ENCODE measurements at places on chromosomes 7 and 10.

- DNase-seq = no peak
Observed at GRCh38 chr10:126380352-126381076, 7.8 kb downstream of the ADAM12 start.

DNA sequence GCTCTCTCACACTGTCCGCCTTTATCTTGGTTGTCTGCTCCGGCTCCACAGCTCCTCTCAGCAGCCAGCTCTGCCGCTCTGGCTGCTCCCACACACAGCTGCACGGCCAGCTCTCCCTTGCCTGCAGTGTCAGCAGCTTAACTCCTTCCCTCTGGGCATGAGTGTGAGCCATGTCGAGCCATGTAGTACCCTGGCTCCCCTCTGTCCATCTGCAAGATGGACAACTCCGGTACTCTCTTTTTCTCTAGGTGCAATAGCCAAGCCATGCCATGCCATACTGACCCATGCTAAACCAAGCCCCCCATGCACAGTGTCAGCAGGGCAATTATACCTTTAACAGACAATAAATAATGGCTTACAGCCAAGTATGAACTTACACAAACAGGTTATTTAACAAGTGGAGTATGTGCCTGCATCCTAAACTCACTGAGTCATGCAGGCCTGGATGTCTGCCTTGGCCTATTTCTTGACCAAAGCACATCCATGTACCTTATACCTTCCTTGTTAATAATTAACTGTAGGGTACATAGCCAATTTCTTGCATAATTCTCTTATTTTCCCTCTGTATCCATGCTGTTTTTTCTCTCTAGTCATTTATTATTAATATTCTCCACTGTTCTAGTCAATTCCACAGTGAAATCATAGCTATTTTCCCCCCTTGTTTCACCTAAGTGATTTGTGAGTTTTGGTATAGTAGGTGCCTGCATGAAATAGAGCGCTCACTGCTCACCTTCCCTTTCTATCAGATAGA, 170.9 kb downstream of the CDK14 start:
- no peak for DNase-seq

DNA sequence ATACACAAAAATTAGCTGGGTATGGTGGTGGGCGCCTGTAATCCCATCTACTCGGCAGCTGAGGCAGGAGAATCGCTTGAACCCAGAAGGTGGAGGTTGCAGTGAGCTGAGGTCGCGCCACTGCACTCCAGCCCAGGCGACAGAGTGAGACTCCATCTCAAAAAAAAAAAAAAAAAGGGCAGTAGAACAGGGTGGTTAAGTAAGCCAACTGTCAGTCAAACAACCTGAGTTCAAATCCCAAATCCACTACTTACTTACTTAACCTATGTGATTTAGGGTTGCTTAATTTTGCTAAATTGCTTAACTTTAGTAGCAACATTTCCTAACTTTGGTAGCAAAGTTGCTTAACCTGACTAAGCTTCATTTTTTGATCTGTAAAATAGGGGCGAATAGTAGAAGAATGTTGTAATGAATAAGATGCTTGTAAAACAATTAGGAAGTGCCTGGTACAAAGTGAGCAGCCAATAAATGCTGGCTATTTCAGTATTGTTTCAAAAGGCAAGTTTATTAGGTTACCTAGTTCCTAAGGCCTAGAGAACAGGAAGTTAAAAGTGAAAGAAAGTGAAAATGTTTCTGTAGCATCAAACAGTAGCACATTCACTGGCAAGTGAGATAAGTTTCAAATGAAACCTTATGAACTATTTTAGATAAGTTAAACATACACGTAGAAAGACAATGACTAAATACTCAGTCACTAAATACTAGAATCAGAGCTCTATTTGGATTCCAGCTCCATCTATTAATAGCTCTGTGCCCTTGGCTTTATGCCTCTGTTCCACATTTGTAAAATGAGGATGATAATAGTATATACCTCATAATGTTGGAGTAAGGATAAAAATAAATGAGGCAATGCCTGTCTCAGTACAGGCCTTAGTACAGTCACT, 64.3 kb downstream of the HOXA1 start:
- DNase-seq = no peak

DNA sequence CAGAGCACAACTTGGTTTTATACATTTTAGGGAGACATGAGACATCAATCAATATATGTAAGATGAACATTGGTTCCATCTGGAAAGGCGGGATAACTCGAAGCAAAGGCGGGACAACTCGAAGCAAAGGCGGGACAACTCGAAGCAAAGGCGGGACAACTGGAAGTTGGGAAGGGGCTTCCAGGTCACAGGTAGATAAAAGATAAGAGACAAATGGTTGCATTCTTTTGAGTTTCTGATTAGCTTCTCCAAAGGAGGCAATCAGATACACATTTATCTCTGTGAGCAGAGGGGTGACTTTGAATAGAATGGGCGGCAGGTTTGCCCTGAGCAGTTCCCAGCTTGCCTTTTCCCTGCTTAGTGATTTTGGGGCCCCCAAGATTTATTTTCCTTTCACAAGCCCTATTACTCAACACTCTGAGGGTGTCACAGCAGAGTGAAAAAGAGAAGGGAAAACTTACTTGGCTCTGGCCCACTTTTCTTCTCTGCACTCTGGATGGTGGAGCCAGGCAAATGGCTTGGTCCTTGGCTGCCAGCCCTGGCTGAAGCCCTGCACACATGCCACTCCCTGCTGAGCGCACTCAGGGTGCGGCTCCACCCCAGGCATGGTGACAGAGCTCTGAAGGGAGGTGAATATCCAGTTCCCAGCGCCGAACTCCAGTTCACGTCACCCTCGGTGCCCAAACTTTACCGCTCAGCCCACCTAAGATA, 46.7 kb downstream of the PARD3 start:
- DNase-seq = no peak

- no peak for DNase-seq
Observed at GRCh38 chr10:108775911-108776475, 1147.3 kb downstream of the XPNPEP1 start.

DNA sequence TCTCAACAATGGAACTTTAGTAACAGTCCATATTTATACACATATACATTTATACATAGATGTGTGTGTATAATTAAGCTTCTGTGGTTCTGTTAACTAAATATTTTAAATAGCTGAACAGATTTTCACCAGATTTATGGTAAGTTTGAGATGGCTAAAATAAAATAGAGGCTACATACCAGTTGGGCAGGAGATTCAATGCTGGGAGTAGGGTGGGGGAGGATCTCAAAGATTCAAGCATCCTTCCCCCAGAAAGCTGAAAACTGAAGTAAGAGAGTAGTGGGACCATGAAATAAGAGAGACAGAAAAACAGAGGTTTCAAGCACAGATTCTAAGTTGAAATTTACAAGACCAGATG, 14.0 kb downstream of the LRRC17 start:
- no peak for DNase-seq

GRCh38 chr7:20249920-20250319, 32.7 kb upstream of the MACC1 start:
- DNase-seq = no peak

- no peak for DNase-seq
Observed at GRCh38 chr10:48243487-48243886, 31.0 kb downstream of the FRMPD2 start.

GRCh38 chr7:69683002-69683401, 84.7 kb downstream of the AUTS2 start:
- DNase-seq = no peak

DNA sequence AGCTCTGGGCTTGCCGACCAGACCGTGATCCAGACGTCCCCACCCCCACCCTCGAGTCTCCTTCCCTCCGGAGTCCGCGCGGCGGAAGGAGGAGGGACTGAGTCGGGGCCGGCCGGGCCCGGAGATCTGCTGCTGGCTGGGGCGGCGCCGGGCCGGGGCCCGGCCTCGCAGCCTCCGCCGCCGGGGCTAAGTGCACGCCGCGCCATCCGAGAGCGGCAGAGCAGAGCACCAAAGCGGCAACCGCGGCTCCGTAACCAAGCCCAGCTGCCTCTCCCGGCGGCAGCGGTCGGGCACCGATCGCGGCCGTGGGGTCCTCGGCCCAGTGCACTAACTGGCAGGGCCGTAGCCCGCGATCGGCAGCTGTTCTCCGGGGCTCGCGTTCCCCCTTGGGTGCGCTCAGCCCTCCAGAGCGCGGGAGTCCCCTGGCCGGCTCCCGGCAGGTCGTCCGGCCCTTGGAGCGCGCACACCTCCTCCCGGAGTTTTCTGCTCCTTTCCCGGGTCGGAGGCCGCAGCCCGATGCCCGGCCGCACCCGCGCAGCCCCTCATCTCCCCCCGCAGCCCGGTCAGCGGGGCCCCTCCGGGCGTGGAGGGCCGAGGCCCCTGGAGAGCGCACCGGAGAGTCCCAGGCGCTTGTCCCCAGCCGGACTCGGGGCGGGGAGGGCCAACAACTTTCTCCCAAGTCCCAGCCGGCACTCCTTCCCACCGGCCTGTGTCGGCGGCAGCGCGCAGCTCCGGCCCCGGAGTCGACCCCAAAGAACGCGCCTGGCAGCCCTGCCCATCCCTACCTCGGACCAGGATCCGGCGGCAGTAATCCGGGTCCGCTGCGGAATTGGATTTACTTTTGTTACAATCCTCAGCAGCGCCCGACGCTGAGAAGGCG, 799 bp downstream of the VAX1 start:
- no peak for DNase-seq

GRCh38 chr7:155571581-155572345, 25.4 kb upstream of the CNPY1 start:
- DNase-seq = no peak

- no peak for DNase-seq
Observed at GRCh38 chr10:101672536-101672935, 22.4 kb downstream of the FBXW4 start.

DNA sequence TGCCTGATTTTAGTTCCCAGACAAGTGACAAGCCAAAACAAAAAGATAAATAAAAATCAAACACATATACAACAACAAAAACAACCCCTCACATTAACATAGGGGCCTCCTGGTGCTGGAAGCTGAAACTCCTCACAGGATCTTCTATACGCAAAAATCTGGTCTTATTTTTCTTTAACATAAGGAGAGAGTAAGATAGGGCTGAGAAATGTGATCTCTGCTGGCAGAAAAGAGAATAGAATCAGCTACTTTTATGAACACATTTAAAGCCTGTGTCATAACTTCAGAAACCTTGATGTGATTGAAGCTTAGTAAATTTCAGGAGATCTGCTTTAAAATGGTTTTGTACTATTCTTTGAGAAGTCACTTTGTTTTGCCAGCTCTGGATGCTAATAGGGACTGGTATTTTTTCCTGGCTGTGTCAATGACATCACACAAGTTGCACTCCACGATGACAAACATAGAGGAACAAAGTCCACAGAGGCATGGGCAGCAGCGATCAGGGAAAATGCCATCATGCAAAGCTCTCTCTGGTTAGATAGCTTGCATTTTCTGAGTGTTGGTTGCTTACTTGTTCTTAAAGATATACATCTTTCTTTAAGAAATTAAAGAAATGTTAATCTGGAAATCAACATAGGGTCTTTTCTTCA, 176.6 kb upstream of the SP4 start:
- DNase-seq = no peak

DNA sequence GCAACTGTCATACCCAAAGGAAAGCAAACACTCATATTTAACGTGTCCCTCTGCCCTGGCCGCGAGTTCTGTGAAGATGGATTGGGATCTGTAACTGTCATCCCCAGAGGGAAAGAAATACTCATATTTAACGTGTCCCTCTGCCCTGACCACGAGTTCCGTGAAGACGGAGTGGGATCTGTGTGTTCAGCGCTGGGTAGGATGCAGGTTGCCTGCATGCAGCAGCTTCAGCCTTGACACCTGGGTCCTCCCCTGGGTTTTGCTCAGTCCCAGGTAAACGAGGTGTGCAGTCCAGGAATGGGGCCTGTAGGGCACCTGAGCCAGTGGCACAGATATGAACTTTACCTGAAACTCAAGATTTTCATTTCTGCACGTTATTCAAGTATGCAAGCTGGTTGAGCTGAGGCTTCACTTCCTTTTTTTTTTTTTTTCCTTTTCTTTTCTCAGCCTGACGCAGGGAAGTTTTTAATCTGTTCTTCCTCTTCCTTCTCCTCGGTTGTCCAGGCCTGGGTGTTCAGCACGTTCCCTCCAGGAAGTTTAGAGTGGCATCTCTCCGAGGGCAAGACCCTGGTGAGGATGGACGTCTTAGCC, 159.0 kb upstream of the SHH start:
- no peak for DNase-seq

- no peak for DNase-seq
Observed at GRCh38 chr10:132383101-132383500, 13.9 kb upstream of the PWWP2B start.

DNA sequence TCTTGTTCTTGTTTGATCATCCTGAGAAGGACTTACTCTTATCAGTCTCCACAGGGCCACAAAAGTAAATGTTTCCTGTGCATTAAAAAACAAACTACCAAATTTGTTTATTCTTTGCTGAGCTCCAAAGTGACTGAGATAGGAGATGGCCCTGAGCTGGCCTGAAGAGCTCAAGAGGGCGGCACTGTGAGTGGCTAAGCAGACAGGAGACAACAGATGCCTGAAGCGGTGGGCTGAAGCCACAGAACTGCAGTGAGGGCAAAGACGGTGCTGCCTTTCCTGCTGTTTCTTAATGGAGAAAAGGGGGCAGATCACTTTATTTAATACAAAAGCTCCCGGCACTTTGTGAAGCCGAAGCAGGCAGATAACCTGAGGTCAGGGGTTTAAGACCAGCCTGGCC, 379.6 kb downstream of the ARL4A start:
- DNase-seq = no peak

DNA sequence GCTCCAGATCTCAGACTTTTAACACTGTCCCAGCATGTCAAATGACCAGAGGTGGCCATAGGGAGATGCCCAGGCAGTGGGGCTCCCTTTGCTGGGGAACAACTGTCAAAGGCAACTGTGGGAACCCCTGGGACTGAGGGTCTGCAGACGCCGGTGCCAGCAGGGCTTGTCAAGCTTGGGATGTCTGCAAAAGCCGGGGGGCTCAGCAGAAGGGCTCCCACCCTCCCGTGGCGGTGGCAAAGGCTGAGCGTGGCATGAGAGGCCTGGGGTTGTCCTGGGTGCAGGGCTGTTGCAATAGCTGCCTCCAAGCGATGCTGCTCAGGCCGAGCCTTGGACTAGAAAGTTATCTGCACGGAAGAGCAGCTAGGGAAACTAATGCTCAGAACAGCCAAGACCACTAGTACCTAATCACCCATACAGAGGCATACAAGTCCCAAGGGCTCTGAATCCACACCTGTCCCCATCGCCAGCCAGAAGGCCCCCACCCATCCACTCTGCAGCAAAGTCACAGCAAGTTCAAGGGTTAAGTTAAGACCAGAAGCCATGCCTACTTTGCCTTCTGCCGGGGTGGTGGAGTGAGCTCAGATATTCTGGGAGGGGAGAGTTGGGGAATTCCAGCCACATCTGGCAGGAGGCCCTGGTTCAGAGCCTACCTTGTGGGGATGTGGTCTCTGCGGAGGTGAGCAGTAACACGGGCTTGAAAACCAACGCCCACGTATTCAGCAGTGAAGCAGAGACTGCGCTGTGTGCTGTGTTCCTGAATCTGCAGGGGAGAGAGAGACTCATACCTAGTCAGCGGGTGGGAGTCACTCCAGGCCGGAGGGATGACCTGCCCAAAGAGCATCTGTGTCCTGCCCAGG, 4.6 kb downstream of the SH2B2 start:
- no peak for DNase-seq

GRCh38 chr10:81081887-81082620, 544.4 kb downstream of the SH2D4B start:
- no peak for DNase-seq

GRCh38 chr7:50332241-50333165, 28.0 kb downstream of the IKZF1 start:
- no peak for DNase-seq
